BJ (cell line): ENCODE measurements at places on chromosomes 12 and 14.

- no peak for DNase-seq
Measured at GRCh38 chr14:90402016-90402415, 5.2 kb downstream of the CALM1 start.

GRCh38 chr12:101480849-101481248 lies 5.7 kb downstream of the SPIC start:
- DNase-seq: no peak

DNA sequence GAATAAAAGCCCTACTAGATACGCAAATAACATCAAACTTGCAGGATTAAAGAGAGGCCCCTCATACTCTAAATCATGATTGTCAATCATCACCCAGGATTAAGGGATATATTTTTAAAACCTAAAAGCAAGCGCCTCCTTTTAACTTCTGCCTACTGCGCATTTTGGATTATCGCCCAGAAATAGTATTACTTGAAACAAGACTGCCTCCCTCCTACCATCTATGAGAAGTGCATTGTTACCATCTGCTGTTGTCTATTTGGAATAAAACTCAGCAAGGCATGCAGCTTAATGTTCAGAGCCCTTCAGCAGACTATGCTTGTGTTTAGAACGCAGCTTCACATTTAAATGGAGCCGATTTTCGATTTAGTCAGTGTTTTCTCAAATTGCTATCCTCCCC lies 79.6 kb downstream of the EXOC5 start:
- DNase-seq: no peak

GRCh38 chr12:120066341-120066740 lies 50.2 kb downstream of the RAB35 start:
- no peak for DNase-seq

DNA sequence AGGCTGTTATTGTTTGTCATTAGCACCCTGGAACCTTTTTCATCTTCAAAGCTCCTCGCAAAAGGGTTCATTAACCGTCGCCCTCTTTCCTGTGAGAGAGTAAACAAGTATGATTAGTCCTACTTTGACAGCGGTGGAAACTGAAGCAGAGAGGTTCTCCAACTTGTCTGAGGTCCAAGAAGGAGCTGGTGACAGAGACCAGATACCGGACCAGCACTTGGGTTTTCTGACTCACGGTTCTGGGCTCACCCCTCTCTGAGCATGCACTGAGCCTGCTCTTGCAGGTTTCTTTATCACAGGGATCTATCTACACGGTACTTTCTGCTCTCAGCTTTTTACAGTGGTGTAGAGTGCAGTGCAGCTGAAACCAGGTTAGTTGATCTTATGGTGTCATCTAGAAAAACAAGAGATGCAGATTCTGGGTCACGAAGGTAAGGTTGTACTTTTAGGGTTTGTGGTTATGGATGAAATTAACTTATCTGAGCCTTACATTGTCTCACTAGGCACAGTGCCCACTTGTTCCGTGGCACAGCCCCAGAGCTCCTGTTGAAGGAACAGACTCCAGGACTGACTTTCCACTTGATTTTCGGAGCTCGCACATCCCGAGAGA lies 62.1 kb downstream of the PPP2R5C start:
- no peak for DNase-seq

GRCh38 chr12:14366209-14367039 lies 942 bp downstream of the ATF7IP start:
- no peak for DNase-seq

DNA sequence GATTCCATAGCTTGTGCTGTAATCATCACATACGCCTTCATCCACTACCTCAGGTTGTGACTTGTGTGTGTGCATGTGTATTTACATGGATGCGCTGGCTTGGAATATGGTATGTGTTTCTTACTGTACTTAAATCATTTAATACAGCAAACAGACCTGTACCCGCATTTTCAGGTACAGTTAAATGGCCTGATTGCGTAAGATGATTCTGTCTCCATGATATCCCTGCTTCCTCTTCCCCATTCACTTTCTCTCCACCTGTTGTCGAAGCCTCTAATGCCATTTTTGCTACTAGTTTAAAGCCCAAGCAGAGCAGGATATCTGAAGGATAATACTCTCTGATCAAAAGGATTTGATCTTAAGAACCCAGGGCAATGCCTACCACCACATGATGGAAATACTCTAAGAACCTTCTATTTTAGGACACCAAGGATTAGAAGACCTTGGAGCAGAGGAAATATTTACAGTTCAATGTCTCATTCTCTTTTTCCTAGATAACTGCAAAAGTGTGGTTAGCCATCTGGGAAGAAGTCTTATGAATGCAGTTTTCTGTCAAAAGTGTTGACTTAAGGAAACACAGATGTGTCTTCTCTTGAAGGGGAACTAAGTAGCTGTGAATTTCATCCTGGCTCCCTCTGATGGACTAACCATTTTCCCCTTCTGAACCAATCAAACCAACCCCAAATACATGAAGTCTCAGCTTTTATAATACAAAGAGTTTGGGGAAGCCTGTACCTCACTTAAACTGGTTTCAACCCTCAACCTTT lies 78.7 kb downstream of the HELB start:
- no peak for DNase-seq

DNA sequence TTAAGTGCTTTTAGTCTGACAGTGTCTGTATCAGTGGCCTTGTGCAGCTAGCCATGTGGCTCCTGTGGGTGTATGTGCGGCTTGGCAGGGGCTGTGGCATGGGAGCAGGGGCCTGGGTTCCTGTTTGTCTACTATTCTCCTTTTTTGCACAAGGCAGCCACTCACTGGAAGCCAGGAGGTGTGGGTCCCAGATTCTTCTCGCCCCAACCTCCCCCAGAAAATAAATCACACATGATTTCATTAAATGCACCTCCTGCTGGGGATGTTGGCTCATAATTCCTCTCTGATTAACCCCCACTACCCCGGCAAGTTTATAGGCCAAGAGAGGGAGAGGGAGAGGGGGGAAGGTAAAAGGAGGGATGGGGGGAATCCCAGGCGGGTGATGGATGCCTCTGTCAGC lies 17.6 kb downstream of the CALCOCO1 start:
- no peak for DNase-seq

GRCh38 chr12:93108985-93109384 lies 179.9 kb upstream of the EEA1 start:
- DNase-seq: no peak

DNA sequence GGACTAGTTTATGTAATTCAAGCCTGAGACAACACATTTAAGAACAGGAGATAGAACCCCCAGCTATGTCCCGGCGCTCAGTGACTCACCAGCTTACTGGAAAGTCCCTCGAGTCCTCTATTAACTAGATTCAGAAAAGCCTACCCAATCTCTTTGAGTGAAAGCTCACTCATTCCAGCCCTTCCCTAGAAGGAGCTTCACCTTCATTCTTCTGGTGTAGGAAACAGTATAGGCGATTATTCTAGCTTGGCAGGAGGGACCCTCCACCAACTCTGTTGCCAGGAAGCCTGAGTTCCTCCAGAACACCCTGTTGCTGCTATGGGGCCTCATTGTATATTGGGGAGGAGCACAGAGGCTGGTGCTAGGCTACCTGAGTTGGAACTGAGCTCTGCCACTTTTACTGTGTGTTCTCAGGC lies 57.2 kb upstream of the AEBP2 start:
- peak; percentile 20 for DNase-seq

DNA sequence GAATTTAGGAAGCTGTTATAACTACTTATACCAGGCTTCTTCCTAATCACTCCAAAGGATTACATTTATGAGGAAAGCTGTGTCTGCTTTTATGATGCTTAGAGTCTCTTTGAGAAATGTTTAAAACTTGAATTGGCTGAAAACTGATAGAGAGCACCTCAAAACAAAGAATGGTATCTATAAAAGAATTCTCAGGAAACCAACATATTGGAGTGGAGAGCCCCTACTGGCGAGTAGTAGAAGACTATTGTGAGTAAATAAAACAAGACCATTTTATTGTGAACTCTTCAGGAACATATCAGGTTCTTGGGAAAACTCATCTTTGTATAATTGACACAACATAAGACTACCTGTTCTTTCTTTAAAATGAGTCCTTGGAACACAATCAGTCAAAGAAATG lies 578.6 kb downstream of the RERGL start:
- no peak for DNase-seq

DNA sequence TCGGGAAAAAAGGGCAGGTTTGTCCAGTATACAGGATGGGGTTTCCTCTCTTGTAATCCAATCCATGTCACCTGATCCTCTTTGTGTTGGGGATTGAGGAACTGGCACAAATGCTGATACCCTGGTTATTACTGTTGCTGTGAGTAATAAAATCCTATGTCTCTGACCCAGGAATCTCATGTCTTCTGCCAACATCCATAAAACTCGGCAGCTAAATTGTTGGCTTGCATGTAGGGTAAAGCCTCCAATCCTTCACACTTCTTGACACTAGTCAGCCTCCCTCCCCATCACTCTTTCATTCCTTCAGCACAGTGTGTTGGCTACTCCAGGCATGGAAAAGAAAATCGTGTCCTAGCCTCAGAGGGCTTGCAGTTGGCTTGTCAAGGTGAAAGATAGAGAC lies 9.2 kb upstream of the NOS1 start:
- DNase-seq: no peak

DNA sequence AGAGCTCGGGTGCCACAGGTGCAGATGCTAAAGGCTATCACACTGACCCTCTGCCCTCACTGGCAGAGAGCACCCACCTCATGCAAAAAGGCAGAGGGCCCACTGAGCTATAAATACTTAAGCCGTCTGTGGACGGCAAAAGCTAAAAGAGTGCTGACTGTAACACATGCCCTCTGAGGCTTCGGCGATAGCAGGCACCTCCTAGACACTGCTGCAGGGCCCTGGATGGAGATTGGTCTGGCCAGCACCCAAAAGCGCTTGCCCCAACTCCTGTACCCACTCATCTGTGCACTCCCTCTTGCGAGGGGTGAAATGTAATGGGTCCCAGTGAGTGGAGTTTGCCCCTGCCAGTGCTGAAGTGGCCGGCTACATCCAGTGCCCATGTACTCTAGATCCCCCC lies 148.7 kb downstream of the SLC16A7 start:
- DNase-seq: no peak

DNA sequence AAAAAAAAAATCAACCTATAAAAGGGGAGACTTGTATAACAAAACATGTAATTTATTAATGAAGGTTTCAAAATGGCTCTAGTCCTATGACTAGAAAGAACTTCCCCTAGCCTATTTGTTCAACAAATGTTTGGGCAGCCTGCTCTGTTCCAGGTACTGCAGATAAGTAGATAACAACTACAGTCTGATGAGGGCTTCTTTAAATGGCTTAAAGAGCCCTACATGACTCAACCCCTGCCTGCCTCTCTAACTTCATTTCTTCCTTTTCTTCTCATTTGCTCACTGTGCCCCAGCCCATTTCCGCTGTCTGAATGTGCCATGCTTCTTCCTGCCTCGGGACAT lies 21.5 kb downstream of the ALDH6A1 start:
- no peak for DNase-seq

- no peak for DNase-seq
Measured at GRCh38 chr12:103392722-103393121, 103.0 kb downstream of the C12orf42 start.

- no peak for DNase-seq
Measured at GRCh38 chr14:99120526-99121318, 151.3 kb downstream of the BCL11B start.

DNA sequence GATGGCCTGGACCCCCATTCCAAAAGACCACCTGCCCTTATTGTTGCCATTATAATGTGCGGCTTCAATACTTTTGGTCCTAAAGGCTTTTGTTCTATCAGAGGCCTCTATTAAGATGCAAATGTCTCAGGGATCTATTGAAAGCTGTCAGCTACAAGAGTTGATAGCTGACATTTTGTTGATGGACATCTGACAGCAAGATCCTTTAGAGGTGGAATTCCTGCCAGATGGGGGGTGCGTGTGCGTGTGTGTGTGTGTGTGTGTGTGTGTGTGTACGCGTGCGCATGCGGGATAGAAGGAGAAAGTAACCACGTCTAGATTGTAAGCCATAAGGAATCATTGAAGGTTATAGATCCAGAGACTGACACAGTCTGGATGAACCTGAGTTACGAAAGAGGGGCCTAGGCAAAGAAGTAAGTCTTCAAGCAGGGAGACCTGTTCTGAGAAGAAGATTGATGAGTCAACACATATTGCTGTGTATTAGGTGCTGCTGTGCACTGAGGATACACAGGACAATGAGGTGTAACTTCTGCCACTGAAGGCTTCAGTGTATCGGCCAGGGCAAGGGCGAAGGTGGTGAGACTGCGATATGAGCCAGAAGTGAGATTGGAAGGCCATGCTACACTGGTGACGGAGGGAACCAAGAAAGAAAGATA lies 89.2 kb downstream of the PRMT8 start:
- DNase-seq: no peak

GRCh38 chr12:21675641-21676040 lies 18.0 kb upstream of the LDHB start:
- DNase-seq: no peak

DNA sequence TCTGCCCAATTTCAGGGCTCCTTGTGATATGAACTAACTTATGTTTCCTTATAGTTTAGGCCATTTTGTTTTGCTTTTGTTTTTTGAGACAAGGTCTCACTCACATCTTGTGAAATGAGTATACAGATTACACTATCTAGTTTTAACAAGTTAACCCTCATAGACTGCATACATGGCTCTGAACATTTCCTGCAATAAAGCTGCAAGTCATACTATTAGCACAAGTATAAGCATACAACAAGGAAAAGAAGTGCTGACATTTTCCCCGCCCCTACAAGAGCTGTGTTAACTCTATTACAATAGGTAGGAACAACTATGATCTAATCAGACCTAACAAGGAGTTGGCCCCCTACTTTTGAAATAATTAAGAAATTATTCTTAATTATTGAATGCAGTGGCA lies 35.9 kb downstream of the CCDC177 start:
- no peak for DNase-seq

DNA sequence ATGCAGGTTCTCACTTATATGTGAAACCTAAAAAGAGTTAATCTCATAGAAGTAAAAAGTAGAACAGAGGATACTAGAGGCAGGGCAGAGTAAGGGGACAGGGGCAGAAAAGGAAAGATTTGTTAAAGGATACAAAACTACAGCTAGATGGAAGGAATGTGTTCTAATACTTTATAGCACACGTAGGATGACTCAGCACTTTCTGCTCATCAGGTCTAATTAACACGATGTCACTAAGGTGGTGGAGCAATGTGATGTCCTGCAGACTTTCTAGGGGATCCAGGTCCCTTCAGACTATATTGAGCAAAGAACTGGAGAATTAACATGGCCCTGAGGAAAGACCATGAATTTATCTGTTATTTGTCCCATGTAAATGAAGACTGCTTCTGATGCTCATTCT lies 80.8 kb upstream of the CMKLR1 start:
- DNase-seq: no peak
